ENCODE measurements at places on chromosomes 7 and 10.

DNA sequence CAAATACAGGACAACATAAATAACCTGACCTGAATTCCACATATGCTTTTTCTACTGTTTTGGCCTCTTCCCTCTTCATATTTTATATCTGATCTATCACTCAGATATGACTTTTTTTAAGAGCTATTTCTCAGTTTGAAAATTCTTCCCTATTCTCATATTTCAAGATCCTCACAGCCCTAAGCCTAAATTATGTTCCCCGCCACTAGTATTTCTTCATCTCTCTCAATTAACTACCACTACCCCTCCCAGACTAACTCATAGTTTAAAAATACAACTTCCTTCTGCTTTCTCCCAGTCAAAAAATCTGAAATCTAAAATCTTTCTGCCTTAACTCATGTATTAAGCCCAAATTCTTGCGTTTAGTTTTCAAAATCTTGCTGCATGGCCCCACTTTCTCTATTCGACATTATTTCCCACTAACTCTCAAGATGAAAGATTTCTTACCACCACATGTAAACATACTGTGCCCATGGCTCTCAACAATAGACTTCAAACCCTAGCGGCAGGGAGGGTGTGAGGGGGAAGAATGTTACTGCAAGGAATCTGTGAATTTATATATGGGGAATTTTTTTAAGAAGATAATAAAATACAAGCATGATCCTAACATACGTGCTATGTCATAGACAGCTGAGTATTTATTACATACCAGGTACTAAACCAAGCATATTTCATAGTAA, 64.6 kb downstream of the TFEC start:
- DNase-seq: no peak

DNA sequence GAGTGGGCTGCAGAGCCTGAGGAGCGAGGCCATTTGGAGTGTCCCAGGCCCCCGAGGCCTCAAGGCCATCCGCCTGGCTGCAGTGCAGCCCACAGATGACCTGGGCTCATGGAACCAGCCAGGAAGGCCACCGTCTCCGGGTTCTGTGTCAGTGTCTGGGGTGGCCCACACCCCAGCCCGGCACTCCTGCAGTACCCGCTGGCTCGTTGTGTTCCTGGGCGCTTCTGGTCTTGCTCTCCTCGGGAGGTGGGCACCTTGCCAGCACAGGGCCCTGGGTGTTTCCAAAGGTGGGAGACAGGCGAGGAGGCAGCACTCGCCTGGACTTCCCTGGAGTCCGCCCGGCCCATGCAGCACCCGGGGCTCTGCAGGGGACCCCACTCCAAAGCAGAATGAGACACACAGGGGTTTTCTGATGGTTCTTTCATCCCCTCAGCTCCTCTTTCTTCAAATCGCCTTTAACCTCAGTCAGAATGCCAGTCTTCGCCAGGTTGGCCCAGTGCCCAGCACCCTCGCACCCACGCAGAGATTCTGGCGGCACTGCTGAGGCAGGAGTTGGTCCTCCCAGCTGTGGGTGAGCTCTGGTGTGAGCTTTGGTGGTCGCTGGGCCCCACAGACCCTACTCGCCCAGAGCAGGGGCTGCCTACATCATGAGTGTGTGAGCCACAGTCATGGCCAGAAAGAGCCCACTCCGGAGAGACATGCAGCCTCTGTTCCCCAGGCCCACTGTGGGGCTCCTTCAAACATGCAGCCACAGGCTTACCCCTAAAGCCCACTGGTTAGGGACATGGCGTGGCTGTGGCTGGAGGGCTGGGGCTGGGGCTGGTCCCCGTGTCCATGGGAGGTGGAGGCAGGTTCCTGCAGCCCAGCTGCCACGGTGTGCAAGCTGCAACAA, 155.7 kb downstream of the EBF3 start:
- DNase-seq: no peak

GRCh38 chr10:13831711-13832141, 245.0 kb downstream of the PRPF18 start:
- DNase-seq: no peak

GRCh38 chr7:158997110-158997453, 140.7 kb downstream of the DYNC2I1 start:
- no peak for DNase-seq

DNA sequence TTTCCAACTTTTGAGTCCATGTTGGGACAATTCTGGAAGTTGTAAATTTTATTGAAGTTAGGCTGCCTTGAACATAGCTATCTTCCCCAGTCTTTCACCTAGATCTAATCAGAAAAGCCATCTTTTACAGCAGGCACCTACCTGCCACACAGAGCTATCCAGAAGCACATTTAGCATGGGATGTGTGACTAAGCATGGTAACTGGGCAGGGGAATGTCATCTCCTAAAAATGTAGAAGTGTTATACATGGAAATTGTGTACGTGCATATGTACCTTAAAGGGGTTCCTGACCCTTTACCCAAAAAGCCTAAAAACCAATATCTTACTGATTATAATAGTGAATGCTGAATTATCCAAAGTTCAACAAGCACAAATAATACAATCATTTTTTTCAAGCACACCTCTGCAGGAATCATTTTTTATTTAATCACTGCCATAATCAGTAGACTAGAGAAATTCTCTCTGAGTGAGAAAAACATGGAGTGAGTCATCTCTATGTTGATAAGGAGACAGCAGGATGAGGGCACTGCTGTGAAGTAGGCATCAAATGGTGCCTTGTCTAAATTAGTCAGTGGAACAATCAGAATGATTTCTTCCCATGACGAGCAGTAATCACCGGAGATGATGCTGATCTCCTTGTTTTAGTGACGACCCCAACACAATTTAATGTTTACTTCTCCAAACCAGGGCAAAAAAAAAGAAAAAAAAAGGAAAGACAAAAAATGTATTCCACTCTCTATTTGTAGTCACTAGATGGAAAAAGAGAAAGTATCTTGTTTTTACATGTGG, 75.9 kb downstream of the SORBS1 start:
- DNase-seq: no peak

- DNase-seq: no peak
Measured at GRCh38 chr7:88204525-88205110, 15.2 kb downstream of the SRI start.
